Urinary bladder (tissue), 4 donors: ENCODE measurements at places on chromosomes 2 and 18.

- DNase-seq, result peak; percentile 20
Observed at GRCh38 chr18:9366126-9366714, 31.6 kb downstream of the TWSG1 start.

DNA sequence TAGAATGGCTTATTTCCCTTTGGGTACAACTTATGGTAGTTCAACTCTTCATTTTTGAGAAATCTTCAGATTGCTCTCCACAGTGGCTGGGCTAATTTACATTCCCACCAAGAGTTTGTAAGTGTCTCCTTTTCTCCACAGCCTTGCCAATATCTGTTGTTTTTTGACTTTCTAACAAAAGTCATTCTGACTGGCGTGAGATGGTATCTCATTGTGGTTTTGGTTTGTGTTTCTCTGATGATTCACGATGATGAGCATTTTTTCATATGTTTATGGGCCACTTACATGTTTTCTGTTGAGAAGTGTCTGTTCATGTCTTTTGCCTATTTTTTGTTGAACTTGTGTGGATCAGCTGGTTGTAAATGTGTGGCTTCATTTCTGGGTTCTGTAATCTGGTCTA lies 871.0 kb downstream of the EPHA4 start:
- no peak for DNase-seq

DNA sequence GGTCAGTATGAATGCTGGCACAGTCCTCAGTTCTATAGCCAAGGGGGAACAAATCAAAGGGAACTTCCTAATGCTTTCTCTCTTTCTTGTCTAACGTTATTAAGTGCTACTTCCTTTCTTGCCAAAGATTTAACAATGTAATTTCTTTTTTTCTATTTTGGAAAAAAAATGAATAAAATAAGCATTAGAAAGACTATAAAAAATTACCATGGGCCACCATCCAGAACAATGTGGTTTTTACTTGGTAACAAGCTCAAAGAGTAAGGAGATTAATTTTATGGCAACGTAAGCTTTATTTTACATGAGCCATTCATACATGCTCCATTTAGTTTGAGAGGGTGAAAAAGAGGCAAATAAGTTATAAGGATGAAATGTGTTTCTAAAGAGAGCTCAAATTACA lies 40.1 kb downstream of the SERPINE2 start:
- DNase-seq, result no peak

GRCh38 chr18:46324087-46324955 lies 220.1 kb downstream of the HAUS1 start:
- no peak for DNase-seq

GRCh38 chr2:180246268-180246667 lies 239.2 kb upstream of the CWC22 start:
- no peak for DNase-seq

GRCh38 chr18:10757946-10758345 lies 232.1 kb downstream of the NAPG start:
- no peak for DNase-seq

GRCh38 chr2:109560265-109560664 lies 53.5 kb downstream of the SEPTIN10 start:
- DNase-seq, result no peak

- no peak for DNase-seq
Observed at GRCh38 chr2:196113061-196113974, 44.7 kb upstream of the DNAH7 start.

GRCh38 chr2:23385748-23386338 lies 864 bp downstream of the KLHL29 start:
- DNase-seq, result no peak

- no peak for DNase-seq
Observed at GRCh38 chr18:36130039-36130831, 536 bp downstream of the ELP2 start.

DNA sequence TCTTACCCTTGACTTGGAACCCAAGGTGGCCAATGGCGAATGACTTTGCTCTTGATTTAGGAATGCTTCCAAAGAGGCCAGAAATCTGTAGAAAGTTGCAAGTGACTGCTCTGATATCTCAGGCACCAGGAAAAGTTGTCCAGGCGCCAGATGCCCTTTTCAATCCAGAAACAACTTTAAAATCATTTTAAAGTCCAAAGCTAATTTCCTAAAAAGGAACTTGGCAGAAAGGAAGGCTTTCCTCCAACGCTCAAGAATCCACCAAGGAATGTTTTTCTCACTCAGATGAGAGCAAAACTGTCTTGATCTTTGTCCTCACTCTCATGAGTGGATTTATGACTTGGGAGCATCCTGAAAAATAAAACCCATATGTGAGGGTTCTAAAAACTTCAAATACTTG lies 5.3 kb downstream of the NGEF start:
- DNase-seq, result peak; percentile 47

DNA sequence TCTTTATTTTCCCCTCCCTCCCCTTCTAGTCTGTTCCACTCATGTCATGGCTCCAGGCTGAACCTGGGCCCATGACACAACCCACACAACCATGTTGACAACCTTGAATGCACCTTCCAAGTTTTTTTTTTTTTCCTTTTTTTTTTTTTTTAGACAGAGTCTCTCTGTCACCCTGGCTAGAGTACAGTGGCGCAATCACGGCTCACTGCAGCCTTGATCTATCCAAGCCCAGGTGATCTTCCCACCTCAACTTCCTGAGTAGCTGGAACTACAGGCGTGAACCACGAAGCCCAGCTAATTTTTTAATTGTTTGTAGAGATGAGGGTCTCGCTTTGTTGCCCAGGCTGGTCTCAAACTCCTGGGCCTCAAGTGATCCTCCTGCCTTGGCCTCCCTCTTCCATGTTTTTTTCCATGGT lies 21.9 kb upstream of the ROCK2 start:
- DNase-seq, result no peak

- DNase-seq, result no peak
Observed at GRCh38 chr2:120465989-120466703, 120.2 kb downstream of the INHBB start.

DNA sequence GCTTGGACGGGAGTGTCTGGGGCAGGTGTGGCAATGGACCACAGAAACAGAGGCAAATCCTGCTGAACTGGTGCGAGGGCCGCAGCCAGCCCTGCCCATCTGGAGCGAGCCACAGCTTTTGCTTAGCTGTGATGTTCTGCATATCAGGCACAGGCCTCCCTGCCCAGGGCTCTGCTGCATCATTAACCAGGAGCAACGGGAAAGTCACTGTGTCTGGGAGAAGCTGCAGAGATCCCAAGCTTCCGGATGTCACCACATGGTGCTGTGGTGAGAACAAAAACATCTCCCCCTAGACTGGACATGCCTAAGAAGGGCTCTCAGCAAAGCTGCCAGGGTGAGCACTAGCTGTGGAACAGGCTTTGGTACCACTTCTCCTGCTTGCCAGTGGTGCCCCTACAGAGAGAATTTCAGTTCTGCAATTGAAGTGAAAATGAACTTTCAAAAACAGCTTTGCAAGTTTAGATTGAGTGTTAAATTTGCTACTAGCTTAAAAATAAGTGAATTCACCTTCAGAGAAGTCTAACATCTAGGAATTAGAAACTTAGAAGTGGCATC lies 172.9 kb upstream of the MYT1L start:
- no peak for DNase-seq

DNA sequence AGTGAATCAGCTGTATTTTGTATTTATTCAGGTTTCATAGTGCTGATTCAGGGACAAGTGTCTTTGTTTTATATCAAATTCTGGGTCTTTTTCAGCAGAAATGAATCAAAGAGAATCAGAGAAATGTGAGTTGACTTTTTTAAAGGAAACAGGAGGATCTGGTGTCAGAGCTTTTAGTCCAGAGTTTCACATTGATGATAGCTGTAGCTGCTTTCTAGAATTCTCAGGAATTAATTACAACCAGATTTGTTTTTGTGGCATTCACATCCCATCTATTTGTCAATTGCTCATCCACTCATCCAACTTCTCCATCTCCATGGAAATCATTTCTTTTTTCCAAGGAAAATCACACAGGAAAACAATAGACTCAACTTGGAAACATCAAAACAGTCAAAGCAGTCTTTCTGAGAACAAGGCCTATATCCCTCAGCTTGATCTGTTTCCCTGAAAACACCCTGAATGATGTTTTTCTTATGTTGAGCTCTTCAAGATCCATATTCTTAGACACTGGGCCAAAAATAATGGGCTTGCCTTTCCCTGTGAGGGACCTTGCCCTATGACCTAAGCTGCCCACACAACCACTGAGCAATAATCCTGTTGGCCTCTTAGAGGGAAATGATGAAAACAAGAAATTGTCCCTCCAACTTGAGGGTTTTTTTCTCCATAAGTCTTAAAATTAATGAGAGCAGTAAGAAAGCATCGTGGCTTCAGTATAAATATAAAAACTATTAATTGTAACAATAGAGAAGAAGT lies 249.5 kb upstream of the FN1 start:
- DNase-seq, result no peak

DNA sequence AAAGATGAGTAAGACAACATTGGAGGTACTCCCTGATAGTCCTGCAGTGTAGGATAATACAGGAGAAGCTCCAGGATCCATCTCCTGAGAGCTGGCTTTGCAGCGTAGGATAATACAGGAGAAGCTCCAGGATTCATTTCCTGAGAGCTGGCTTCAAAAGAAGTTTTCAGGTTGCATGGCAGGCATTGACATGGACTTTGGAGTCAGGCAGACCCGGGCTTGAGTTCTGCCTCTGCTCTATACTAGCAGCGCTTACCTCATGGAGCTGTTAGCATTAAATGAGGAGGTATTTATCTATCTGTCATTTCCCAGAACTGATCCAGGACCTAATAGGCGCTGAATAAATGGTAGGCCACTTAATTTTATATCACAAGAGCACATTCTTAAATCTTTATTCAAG lies 97.8 kb downstream of the FMNL2 start:
- no peak for DNase-seq

GRCh38 chr2:239257511-239257937 lies 143.3 kb downstream of the HDAC4 start:
- DNase-seq, result no peak

DNA sequence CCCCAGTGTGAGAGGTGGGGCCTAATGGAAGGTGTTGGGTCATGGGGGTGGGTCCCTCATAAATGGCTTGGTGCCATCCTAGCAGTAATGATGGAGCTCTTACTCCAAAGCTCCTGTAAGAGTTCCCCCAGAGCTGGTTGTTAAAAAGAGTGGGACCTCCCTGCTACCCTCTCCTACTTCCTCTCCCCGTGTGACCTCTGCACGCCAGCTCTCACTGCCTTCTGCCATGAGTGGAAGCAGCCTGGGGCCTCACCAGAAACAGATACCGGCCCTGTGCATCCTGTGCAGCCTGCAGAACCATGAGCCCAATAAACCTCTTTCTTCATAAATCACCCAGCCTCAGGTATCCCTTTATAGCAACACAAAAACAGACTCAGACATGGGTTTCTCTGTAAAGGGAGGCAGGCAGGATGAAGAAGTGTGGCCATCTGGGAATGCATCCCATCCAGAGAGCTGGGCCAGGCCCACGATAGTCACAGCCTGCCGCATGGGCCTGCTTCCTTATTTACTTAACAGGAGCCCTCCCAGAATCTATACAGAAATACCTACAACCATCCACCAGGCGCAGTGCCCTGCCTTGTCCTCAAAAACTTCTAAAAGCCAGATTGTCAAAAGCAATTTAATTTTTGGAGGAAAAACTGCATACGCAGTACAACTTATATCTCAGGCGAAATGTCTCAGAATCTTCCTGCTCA lies 7.5 kb downstream of the PRLH start:
- no peak for DNase-seq

- DNase-seq, result no peak
Observed at GRCh38 chr2:16250886-16251285, 310.5 kb downstream of the MYCN start.

- DNase-seq, result peak; percentile 63
Observed at GRCh38 chr2:9235147-9236044, 28.8 kb downstream of the ASAP2 start.

DNA sequence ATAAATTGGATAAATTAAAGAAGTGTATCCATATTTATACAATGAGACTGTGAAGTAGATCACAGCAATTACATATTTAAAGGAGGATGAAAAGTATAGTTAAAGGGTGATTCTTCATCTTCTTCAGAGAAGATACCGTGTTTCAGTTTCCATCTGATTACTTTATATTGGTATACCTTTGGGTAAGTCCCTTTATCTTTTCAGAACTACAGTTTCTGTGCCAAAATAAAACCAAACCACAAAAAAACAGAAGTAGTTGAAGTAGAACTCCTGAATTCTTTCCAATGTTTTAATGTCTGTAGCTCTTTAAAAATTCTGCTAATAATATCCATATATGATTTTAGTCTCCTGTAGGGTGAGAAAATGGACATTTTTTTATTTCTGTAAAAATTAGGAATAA lies 231.2 kb upstream of the LINC00305 start:
- no peak for DNase-seq

- no peak for DNase-seq
Observed at GRCh38 chr18:58692422-58693185, 21.3 kb downstream of the MALT1 start.

DNA sequence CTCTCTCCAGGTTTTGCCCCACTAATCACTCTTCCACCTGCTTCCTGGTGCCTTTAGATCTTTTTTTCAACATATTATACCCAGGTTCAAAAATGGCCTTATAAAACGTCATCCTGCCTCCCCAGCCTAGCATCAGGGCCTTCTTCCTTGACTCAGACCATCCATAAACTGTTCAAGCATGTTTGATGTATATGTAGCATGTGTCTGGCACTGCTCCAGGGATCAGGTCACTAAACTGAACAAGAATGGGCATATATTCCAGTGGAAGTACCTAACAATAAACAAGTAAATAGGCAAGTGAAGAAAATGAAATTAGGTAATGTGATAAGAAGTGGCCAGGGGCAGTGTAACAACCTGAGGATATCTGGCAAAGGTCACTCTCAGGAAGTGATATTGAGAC lies 141.2 kb downstream of the TRIB2 start:
- no peak for DNase-seq

DNA sequence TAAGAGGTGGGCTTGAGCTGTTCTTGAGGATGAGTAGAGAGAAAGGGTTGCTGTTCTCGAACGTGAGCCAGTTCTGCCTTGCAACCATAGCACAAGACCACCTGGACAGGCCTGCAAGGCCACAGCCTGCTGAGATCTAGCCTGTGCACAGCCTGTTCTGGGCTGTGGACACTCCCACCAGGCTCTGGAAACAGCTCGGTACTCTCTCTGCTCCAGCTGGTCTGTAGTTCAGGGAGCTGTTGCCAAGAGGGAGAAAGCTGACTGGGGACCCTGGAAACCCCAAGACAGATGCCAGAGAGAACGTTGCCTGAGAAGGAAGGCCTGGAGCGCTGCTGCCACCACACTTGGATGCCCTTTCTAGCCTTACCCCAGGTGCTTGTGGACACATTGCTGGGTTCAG lies 69.8 kb downstream of the CTIF start:
- DNase-seq, result no peak

- DNase-seq, result no peak
Observed at GRCh38 chr2:228649447-228649846, 468.0 kb upstream of the SPHKAP start.

DNA sequence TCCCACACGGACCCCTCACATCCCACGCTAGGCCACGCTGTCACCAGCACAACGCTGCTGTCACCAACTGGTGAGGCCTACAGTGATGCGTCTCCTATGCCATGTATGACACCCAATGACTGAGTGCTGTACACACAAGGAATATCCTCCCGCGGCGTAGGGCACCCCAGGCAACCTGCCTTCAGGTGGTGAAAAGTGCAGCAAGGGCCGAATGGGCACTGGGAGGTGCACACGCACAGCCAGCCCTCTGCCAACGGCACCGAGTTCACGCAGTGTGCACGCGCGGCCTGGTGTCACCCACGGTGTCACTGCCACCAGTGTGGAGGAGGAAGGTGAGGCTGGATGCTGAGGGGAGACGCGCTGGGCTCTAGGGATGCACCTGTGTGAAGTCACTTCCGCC lies 4.5 kb downstream of the HS1BP3 start:
- no peak for DNase-seq
